Posterior vena cava (tissue), 2 donors: ENCODE measurements at places on chromosomes 7 and 10. TPM values are rescaled to one million over a fixed set of nuclear protein-coding genes. Genes with fewer than 3 reads are reported as not detected.

ARMC10 gene
- 36.2 TPM for total RNA-seq

ZMIZ2 gene
- total RNA-seq, result 52.2 TPM

VPS37D gene
- 1.2 TPM for total RNA-seq

ASB10 gene
- total RNA-seq, result not detected

CYP2C8 gene
- 0.57 TPM for total RNA-seq

CPEB3 gene
- 3.1 TPM for total RNA-seq

LSM8 gene
- 20.8 TPM for total RNA-seq

FXYD4 gene
- not detected for total RNA-seq
